ENCODE measurements at places on chromosomes 16 and 17.

DNA sequence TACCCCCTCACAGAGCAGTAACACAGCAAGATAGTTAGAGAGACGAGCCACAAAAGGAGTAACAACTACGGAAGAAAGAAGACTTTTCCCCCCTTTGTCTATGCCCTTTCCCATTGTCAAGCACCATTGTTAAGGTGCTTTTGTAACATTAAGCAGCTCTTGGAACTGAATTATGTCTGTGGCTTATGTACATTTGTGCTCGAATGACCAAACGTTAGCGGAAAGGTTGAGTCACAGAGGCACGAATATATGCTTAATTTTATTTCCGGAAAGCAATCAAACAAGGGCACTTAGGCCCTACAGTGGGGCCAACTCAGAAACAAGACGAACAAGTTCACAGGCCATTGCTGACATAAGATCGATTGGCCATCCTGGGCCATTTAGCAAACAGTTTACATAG lies 109.5 kb downstream of the ANKFN1 start:
- DNase-seq: no peak

DNA sequence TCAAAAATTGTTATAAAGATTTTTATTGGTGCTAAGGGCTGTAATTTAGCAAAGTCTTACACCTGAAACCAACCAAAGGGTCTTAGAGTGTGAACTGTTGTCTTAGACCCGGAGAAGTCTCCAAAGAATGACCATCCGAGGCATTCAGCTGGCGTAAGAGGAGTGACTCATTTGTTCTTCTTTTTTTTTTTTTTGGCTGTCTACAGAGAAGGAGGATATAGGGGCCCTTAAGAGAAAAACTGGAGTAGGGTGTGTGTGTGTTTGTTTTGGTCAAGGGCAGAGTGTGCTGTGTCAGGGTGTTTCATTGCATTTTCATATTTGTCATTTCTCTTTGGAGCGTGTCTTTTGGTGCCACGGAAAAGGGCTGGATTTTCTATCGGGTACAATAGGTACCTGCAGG lies 508.0 kb downstream of the WWOX start:
- no peak for DNase-seq

DNA sequence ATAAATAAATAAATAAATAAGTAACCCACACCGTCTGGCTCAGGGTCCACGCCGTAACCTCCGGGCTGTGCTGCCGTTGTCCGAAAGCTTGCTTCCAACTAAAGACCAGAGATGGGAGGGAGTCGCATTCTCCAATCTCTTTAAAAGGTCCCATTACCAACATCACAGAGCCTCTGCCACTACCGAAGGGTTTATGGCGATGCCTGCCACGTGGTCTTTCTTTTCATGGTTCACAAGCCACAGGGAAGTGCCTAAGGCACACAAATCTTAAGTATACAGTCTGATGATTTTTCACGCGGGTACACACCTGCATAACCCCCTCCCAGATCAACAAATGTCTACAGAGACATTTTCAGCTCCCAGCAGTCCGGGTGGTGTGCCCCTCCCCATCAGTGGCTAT lies 1.4 kb downstream of the COTL1 start:
- peak; percentile 36 for DNase-seq

DNA sequence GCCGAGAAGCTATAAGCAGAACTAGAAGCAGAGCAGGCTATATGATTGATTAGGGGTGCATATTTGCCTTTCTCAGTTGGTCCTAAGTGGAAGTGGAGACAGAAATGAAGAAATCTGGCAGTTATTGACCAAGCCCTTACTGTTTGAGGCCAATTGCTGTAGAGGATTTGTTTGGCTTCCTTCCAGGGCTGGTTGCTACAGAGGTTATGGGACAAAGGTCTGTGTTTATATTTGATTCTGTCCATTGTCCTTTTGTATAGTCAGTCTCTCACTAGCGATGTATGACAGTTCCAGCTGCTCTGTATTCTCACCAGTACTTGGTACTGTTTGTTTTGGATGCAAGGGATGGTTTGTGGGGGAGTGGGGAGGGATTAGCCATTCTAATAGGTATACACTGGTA lies 7.3 kb upstream of the ALOX15 start:
- no peak for DNase-seq

- DNase-seq: peak; percentile 60
Observed at GRCh38 chr16:24999088-24999670, 16.0 kb downstream of the ARHGAP17 start.

GRCh38 chr17:75881678-75882454 lies 3.5 kb upstream of the TRIM47 start:
- DNase-seq: no peak

DNA sequence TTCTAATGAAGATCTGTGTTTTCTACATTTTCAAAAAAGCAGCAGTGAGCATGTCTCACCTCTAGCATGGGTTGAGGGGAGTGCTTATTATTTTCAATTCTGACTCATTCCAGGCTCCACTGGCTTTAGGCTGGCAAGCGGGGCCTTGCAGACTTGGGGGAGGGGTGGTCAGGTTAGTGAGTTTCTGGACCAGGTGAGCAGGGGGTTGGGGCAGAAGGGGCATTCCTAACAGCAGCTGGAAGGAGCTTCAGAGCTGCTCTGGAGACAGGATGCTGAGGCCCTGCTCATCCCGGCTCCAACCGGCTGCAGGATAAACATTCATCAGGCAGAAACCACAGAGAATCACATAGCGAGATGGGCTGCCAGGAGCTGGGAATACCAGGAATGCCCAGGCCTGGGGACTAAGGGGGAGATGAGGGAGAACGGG lies 10.5 kb upstream of the KRT19 start:
- peak; percentile 84 for DNase-seq

- no peak for DNase-seq
Observed at GRCh38 chr16:67460168-67460567, 20.8 kb downstream of the ATP6V0D1 start.

DNA sequence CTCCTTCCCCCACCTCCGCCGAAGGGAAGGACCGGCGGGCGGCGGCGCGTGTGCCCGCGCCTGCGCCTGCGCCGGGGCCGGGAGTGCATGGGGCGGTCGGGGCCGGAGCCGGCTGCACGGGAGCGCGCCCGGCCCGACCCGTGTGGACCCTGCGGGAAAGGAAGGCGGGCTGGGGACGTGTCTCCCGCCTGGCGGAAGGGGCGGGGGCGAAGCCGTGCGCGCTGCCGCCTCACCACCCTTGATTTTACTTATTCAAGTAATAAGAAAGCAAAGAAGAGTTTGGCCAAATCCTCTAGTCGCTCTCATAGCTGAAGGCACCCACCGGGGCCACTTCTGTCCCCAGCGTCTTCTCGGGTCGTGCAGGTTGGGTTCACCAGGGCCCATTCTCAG lies 596 bp upstream of the PFN1 start:
- peak; percentile 74 for DNase-seq

DNA sequence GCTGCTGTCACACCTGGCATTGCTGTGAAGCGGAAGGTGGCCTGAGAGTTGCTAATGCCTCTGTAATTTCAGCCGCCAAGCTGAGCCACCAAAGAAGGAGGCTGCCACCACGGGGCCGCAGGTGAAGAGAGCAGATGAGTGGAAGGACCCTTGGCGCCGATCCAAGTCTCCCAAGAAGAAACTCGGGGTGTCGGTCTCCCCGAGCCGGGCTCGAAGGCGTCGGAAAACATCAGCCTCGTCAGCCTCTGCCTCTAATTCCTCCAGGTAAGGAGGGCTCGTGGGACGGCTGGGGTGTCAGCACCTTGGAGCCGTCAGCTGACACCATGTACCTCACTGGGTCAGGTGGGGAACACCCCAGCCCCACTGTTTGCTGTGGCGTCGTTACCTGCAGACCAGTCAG lies 16.2 kb upstream of the IL17C start:
- DNase-seq: no peak

- DNase-seq: no peak
Observed at GRCh38 chr17:65143889-65144604, 6.9 kb downstream of the RGS9 start.

DNA sequence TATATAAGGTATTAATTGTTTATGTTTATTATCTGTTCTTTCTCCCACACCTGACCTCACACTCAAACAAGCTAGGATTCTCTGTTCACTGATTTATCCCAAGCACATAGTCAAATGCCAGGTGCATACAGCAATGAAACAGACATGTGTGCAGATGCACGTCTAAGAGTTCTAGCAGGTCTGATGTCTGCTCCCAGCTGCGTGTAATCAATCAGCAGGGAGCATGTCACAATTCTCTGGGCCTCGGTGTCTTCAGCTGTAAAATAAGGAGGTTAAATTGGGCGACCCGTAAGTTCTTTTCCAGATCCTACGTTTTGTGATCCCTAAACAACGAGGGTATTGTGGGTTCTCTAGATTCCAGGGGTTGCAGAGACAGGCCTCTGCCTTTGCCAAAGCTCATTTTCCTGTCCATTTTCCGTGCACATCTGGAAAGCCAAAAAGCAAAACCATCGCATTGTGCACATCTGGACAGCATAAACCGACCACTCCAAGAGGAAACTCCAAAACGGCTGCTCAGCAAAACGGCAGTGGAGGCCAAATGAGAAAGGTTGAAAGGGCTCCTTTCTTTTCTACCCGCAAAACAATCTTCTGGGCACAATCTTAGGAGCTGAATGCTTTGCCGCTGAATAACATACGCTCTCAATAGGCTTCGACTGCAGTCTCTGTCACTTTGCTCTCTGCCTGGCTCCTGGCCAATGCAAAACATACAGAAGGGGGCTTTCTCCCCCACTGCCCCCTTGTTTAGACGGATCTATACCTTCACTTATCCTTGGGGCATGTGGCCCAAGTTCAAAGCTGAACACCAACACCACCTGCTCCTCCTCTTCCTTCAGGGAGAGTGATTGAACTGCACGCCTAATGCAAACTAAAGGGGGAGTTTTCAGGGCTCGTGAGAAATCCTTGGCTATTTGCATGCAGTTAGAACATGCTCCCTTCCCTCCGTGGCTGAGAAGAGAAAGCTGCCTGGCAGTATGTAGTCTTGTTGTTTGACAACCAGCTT lies 426.3 kb downstream of the SLC39A11 start:
- DNase-seq: no peak

DNA sequence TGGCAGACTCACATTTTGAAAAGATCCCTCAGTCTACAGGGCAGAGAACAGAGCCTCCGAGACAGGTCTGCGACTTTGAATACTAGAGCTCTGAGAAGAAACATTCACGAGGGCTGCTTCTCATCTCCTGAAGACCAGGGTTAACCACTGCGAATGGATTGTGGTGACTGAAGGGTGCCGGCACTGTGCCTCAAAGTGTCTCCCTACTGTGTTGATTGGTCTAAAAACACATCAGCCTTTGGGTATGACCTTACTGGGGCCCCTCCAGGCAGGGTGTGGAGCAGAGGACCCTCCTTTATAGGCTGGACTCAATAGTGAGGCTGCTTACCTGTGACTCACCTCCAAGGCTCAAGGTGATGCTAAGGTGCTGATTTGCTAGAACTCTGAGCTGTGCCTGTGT lies 2.6 kb upstream of the LGALS9 start:
- DNase-seq: no peak

- DNase-seq: no peak
Observed at GRCh38 chr16:86428729-86429517, 81.4 kb upstream of the FOXF1 start.

Data from A172 (cell line).